ENCODE measurements at places on chromosomes 11 and 22.
A peak's percentile ranks its signal among the peaks of the same experiment; 100 is the strongest.

DNA sequence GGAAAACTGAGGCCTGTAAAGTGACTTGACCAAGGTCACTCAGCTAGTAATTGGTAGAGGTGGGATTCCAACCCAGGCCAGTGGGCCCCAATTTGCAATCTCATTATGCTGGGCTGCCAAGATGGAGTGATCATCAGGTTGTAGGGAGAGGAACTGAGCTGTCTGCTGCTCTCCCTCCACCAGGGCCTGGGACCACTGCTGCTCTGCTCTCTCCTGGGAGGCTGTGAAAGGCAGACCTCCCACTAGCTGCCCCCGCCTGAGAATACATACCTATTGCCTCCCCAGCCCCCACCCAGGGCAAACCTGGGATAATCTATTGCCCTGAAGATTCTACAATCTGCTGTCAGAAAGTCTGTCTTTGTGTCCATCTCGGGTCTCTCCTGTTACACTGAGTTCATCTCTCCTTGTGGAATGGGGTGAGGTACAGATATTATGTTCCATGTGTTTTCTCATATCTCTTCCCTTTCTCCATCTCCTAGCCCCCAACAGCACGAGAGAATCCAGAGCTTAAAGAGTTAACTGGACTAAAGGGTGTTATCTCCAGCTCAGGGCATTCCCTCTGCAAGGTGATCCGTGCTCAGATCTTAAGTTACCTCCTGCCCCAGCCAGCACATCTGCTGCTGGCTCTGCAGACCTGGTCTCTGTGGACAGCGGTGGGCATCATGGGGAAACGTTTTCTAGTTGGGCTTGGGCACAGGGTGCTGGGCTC lies 5.6 kb downstream of the NECTIN1 start:
- DNase-seq, result no peak

DNA sequence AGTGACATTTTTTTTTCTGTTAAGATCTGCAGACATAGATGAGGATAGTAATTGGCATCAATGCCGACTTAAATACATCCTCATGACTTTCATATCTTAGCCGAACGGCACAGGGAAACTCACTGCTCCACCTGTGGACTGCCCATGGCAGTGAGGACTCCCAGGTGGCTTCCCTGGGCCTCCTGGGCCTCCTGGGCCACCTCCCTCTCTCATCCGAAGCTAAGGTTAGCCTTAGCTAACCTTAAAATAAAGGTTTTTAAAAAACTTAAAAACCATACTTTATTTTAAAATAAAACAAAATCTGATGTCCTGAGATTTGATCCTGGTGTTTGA lies 38.1 kb upstream of the TSKU start:
- DNase-seq, result no peak

DNA sequence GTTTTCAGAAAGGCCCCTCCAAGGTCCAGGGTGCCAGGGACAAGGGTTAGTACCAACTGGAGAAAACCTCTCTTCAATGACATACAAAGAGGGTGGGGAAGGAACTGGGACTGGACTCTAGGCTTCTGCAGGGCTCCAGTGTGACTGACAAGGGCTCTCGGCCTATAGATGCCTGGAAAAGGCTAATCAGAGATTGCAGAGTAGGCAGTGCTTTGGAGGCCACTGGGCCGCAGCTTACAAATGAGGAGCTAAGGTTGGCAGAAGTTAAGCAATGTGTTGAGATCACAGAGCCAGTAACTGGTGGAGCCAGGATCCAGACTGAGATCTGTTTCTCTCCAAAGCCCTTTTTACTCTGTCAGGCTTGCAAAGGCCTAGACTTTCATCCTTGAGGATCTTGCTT lies 7.4 kb upstream of the DGKZ start:
- no peak for DNase-seq

DNA sequence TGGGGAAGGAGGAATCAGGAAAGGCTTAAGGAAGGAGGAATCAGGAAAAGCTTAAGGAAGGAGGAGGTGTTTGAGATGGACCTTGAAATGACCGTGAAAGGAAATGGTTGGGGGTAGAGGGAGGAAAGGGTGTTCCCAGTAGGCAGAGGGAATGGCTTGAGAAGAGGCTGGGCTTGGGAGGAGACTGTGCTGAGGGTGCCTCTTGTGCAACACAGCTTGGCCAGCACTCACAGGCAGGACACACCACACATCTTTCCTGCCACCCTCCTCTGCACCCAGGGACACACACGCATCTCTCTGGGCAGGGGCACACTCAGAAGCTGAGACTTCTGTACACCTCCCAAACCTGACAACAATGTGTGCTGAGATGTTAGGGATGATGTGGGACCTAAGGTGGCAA lies 151.4 kb downstream of the FBXO7 start:
- DNase-seq, result no peak

- DNase-seq, result peak; percentile 57
These were observed 23.2 kb downstream of the RTN4R start for GRCh38 chr22:20244691-20245576.

GRCh38 chr11:130202818-130203689 lies 43.5 kb downstream of the ST14 start:
- DNase-seq, result no peak

DNA sequence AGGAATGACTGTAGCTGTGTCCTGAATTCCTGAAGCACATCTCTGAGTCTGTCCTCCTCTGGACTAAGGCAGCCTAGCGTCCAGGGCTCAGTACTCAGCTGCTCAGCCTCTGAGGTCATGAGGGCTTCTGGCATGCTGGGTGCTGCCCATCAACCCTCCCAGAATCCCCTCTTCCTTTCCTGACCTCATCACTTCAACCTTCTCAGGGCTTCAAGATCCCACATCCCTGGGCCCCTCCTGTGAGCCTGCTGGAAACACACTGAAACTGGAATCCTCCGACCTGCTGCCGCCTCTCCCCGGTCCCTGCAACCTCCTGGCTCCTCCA lies 803 bp downstream of the KRTAP5-8 start:
- DNase-seq, result no peak

Data from naive thymus-derived CD4-positive, alpha-beta T cell (primary cell).